ENCODE measurements at places on chromosomes 4 and X.

DNA sequence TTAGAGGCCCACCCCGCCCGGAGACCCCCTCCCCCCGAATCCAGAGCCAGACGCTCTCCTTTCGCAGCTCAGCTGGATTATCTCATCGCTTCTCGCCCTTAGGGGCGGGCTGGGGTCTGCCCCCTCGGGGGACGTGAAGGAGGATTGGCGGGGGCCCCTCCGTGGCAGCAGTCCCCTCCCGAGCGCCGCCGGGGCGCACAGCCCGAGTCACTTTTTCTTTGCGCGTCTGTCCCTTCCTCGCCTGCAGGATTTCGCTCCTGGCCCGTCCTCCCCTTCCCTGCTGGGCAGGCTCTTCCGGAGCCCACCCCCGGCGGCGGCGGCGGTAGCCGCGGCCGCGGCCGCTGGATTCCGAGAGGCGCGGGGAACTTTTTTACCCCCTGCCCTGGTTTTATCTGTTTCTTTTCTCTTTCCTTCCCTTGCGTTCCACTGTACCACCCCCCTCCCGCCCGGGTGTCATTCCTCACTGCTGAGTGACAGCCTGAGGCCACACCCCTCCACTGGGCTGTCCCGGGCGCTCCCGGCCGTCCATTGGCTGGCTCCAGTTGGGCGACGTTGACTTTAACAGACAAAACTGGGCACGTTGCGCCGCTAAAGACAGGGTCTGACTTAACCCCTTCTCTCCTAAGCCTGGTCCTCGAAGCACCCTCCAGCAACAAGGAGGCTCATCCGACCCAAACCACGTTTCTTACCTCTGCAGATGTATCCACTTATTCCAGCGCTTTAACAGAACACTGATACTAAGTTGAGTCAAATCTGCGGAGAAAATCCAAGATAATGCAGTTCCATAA lies 492 bp upstream of the NKX3-2 start:
- DNase-seq = peak; percentile 49

- DNase-seq = no peak
Observed at GRCh38 chrX:74835566-74835965, 89.7 kb downstream of the NEXMIF start.

GRCh38 chr4:8904666-8905065 lies 33.0 kb upstream of the HMX1 start:
- DNase-seq = no peak

DNA sequence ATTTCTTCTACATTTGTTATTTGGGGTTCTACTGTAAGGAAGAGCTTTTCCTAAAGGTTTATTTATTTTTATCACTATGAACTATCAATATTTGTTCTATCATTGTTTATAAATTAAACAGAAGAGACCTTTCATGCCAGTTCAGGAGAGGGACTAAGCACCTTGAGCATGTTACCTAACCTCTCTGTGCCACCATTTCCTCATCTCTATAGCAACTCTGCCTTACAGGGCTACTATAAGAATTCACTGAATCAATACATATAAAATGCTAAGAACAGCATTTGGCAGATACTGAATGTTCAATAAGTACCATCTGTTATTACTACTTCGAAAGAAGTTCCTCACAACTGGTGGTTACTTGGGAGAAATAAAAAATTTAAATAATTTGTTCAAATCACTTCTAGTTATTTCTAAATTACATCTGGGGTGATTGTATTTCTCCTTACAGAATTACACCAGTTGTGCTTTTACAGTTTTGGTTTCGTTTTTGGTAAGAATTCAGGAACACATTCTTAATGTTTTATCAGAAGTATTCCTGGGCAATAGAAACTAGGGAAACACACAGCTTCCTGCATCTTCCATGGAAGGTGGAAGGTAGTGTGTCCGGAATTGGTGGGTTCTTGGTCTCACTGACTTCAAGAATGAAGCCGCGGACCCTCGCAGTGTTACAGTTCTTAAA lies 32.9 kb downstream of the EREG start:
- no peak for DNase-seq

DNA sequence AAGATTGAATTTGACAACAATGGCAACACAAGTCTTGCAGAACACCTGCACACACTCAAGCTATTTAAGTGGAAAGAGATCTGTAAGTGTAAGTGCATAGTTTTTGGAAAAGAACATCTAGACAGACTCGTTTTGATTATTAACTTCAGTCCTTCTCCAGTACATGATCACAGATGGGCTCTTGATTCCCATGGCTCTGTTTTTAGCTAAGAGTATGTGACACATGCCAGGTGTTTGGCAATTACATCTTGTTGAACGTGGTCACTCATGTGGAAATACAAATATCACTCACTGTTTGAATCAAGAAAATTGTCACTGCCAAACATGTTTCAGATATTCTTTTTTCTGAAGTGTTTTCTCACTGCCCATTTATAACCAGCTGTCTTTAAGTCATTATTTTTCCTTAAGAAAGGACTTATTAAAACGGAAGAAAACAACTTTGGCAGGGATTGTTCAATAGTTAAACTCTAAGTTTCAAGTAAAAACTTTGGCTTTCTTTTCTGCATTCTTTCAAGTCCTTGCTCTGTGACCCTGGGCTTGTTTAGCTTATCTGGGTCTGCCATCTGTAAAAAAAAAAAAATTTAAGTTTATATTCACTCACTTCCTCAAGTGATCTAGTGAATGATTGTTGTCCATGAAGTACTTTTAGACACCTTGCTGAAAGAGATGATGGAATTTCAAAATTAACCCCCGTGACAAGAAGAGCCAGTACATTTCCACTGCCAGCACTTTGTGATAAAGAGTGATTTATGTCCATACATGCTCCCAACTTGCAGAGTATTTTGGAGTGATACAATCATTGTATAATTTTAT lies 125.4 kb downstream of the ATXN3L start:
- no peak for DNase-seq

GRCh38 chrX:31872007-31872406 lies 800.2 kb upstream of the FTHL17 start:
- no peak for DNase-seq

DNA sequence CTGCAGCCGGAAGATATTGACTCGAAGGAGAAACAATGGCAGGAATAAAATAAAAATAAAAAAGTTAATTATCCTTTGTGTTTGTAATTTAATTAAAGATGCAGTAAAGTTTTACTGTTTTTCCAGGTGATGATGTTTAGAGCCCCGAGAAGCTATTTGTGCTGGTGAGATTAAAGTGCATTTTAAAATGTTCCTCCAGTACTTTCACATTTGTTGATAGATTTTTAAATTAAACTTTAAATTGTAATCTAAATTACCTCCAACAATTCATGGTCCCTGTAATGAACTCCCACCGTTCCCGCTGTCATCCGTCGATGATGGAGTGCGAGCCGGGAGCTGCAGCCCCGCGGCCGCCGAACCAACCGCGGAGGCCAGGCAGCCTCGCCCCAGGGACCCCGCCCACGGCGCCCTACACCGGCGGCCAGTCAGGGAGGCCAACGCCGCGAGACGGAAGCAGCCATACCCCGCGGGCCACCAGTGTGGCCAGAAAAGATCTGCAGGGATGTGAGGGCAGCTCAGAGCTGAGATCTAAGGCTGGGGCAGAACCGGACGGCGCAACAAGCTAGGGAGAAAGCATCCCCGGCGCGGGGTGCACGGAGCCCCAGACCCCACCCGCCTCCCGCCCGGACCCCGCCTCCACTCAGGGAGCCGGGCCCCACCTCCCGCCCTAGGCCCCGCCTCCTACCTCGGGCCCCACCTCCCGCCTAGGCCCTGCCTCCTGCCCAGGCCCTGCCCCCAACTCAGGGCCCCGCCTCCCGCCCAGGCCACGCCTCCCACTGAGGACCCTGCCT lies 104.0 kb downstream of the FAM53A start:
- peak; percentile 80 for DNase-seq

- DNase-seq = no peak
Observed at GRCh38 chr4:38695809-38696208, 31.8 kb downstream of the KLF3 start.

DNA sequence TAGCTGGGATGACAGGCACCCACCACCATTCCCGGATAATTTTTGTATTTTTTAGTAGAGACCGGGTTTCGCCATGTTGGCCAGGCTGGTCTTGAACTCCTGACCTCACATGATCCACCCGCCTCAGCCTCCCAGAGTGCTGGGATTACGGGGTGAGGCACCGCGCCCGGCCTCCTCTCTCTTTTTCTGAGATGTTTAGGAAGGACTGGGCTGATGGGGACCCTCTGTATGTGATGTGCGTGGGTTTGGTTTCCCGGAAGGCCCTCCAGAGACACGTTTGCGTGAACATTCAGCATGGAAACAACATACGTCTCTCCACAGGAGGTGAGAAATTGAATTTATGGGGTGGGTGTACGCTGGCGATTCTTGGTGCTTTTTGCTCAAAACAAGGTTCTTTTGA lies 18.6 kb downstream of the SHOX start:
- no peak for DNase-seq

DNA sequence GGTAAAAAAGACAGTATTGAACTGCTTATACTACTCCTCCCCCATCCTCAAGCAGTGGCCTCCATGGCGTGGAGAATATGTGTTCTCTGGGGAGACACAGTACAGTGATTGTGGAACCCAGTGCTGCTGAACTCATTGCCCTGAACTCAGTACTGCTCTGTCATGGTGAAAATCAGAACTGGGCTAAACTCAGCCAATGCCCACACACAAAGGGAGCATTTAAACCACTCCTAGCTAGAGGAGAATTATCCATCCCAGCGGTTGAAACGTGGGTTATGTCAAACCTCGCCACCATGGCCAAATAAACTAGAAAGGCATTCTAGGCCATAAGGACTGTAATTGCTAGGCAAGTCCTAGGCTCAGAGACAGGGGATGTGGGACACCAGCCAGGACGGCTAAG lies 131.8 kb downstream of the SPOCK3 start:
- DNase-seq = no peak

- no peak for DNase-seq
Observed at GRCh38 chr4:56531149-56531770, 25.7 kb downstream of the ARL9 start.

GRCh38 chr4:170079981-170080380 lies 9.8 kb downstream of the AADAT start:
- DNase-seq = no peak

DNA sequence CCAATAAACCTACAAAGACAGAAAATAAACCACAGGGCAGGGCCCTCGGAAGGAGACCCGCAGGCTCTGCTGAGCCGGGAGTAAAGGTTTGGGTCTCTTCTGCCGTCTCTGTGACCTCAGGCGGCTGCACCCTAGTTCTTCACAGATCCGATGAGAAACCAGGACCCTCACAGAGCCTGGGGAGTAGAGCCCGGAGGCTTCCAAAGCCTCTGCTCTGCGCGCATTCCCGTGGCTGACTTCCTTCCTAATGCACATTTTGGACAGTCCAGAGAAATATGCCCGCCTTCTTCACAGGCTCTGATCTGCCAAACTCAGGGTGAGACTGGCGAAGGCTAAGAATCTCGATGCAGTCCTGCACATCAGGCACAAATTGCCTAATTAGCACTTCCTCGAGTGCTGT lies 245.5 kb downstream of the EVC2 start:
- no peak for DNase-seq

- no peak for DNase-seq
Observed at GRCh38 chr4:162700358-162700757, 466.3 kb downstream of the NAF1 start.

DNA sequence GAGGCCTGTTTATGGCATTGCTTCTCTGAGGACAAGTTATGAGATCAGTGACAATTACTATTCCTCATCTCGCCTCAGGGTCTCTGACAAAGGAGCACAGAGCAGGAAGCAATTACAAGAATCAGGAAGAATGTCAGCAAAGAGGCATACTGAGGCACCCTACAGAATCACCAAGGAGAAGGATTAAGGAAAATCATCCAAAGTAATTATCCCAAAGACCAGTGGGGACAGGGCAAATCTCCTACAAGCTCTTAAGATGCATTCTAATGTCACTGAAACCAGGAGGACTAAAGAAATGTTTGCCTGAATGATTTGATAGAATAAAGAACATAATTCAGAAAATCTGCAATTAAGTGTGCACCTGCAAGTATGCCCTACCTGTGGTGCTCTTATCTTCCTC lies 206.2 kb downstream of the RCHY1 start:
- no peak for DNase-seq

GRCh38 chr4:80033581-80033980 lies 39.4 kb downstream of the ANTXR2 start:
- DNase-seq = no peak

GRCh38 chr4:55819634-55820033 lies at the start of gene EXOC1L:
Gene EXOC1L (plus strand): TSS chr4:55819790. CDS start chr4:55820027, 237 bp downstream.
- peak; percentile 9 for DNase-seq

- DNase-seq = no peak
Observed at GRCh38 chr4:87071401-87071800, 136.6 kb downstream of the AFF1 start.

DNA sequence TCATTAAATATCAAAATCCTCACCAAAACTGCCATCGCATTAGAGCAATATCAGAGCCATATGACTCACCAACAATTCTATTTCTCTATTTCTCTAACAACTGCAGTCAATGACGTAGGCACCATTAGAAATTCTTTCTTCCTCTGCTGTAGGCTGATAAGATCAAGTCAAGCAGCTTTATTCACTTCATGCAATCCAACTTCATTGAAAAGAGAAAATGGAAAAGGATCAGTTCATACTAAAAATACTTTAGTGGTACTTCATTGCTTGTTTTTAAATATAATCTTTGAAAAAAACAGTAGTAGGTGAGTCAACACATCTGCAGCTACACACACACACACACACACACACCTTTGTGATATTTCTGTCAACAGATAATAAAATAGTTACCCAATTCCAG lies 345.3 kb upstream of the TENM3 start:
- DNase-seq = peak; percentile 3

DNA sequence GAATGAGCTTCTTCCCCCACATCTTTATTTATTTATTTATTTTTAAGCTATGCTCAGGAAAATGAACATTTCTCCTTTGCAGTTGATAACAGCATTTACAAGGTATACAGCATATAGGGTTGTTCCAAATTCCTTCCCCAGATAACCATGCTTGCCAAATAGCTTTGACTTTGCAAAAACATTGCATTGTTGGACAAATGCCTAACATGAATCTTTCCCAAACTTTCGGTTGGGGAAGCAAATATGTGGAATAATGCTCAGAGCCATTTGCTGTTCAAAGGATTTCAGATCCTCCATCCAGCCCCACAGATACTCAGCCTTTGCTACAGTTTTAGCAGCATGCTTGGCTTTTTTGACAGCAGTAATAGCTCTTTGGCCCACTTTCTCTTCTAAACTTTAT lies 127.2 kb upstream of the AGA start:
- no peak for DNase-seq

All from stromal cell of bone marrow (primary cell).